ENCODE measurements at places on chromosomes 7 and 10. TPM values are rescaled to one million over a fixed set of nuclear protein-coding genes. Genes with fewer than 3 reads are reported as not detected.
A peak's percentile ranks its signal among the peaks of the same experiment; 100 is the strongest.

Gene LRIT1
- total RNA-seq, result not detected

- no peaks in the 10 kb centered on the region for H3K36me3 ChIP-seq
- no peak for DNase-seq
- H3K4me1 ChIP-seq, result no peaks in the 10 kb centered on the region
- no peak overlapping the region for H3K4me3 ChIP-seq
- peaks cover 1% of the 10 kb centered on the region for H3K27me3 ChIP-seq
Observed at GRCh38 chr10:69792341-69792740, 9.4 kb upstream of the COL13A1 start.

GRCh38 chr10:103153302-103154197, 39.5 kb downstream of the NT5C2 start:
- H3K27ac ChIP-seq, result no peak overlapping the region
- DNase-seq, result no peak
- peaks cover 23% of the 10 kb centered on the region for H3K4me1 ChIP-seq
- no peak overlapping the region for H3K4me3 ChIP-seq
- H3K27me3 ChIP-seq, result no peaks in the 10 kb centered on the region

DNA sequence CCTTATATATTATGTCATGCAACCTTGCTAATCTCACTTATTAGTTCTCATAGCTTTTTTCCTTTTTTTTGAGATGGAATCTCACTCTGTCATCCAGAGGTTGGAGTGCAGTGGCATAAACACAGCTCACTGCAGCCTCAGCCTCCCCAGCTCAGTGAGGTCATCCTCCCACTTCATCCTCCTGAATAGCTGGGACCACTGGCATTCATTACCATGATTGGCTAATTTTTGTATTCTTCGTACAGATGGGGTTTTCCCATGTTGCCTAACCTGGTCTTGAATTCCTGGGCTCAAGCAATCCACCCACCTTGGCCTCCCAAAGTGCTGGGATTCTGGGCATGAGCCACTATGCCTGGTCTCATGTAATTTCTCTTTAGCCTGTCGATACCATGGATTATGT, 89.1 kb upstream of the TRIM24 start:
- H3K4me1 ChIP-seq, result no peaks in the 10 kb centered on the region
- H3K27ac ChIP-seq, result no peak overlapping the region
- H3K4me3 ChIP-seq, result no peak overlapping the region
- H3K27me3 ChIP-seq, result no peaks in the 10 kb centered on the region
- H3K36me3 ChIP-seq, result no peaks in the 10 kb centered on the region
- DNase-seq, result no peak

GRCh38 chr7:90897961-90898469, 301.9 kb downstream of the CDK14 start:
- H3K27me3 ChIP-seq, result no peaks in the 10 kb centered on the region
- no peaks in the 10 kb centered on the region for H3K36me3 ChIP-seq
- H3K4me3 ChIP-seq, result no peak overlapping the region
- no peak overlapping the region for H3K27ac ChIP-seq

DNA sequence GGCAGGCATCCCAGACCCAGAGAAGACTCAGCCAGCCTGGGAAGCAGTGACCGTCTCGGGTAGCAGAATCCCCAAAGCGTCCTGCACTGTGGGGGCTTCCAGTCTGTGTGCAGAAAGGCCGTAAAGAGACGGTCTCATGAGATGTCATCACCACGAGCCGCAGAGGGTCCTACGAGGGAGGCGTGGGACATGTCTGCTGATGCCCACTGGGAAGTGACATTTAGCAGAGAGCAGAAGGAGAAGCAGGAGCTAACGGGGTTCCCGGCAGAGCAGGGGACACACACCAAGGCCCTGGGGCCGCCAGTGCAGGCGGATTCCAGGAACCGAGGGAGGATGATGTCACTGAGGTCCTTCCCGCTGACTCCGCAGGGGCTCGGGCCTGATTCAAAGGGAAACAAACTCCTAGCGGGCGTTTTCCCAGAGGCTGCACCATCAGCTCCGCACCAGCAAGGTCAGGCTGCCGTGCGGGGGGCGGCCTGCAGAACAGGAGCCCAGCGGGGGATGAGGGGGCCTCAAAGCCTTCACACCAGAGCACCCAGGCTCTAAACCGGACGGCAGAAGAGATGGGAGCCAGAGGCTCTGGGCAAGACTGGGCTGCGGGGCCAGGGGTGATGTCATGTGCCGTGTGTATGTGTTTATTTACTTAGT, 85.4 kb upstream of the PDGFA start:
- no peaks in the 10 kb centered on the region for H3K27me3 ChIP-seq
- H3K36me3 ChIP-seq, result peaks cover 1% of the 10 kb centered on the region
- no peak for DNase-seq
- peaks cover 6% of the 10 kb centered on the region for H3K4me1 ChIP-seq
- H3K27ac ChIP-seq, result no peak overlapping the region

- H3K4me3 ChIP-seq, result no peak overlapping the region
- no peaks in the 10 kb centered on the region for H3K4me1 ChIP-seq
- no peaks in the 10 kb centered on the region for H3K36me3 ChIP-seq
- DNase-seq, result no peak
- H3K27me3 ChIP-seq, result no peaks in the 10 kb centered on the region
- no peak overlapping the region for H3K27ac ChIP-seq
Observed at GRCh38 chr7:69429911-69430383, 168.3 kb upstream of the AUTS2 start.

Gene SYT15B
- total RNA-seq, result 0.11 TPM

Gene HPS1
- total RNA-seq, result 39.9 TPM

GRCh38 chr10:129024046-129024445, 443.0 kb upstream of the MGMT start:
- no peak for DNase-seq
- H3K4me3 ChIP-seq, result no peak overlapping the region
- H3K27ac ChIP-seq, result no peak overlapping the region
- H3K4me1 ChIP-seq, result no peaks in the 10 kb centered on the region
- no peaks in the 10 kb centered on the region for H3K27me3 ChIP-seq

- H3K36me3 ChIP-seq, result no peaks in the 10 kb centered on the region
- no peaks in the 10 kb centered on the region for H3K4me1 ChIP-seq
- H3K4me3 ChIP-seq, result no peak overlapping the region
- H3K27ac ChIP-seq, result no peak overlapping the region
Observed at GRCh38 chr10:131085091-131085860, 226.2 kb downstream of the TCERG1L start.

DNA sequence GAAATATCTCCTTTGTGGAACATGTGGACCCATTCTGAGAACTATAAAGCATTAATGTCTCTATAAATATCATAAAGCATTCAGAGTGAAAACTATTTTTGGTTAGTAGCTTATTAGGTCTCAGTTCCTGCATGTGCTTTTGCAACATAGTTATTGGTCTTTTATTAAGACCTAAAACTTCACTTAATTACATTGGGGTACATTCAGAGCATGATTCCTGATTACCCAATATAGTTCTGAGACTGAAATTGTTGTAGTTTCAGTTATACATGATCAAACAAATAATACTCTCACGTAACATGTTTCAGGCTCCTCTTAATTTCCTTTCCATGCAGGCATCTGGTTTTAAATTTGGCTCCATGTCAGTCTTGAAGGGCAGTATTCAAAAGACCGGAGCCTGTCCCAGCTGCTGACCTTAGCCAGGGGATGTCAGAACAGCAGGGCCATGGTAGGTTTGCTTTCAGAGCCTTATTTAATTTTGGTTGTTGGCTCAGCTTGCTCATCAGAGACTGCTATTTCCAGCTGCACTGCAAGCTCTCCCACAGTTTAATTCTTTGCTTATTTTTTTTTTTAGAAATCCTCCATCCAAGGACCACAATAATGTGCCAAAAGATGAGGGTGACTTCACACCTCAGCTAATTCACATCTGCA, 447.8 kb upstream of the FZD8 start:
- DNase-seq, result no peak
- no peaks in the 10 kb centered on the region for H3K4me1 ChIP-seq
- H3K27ac ChIP-seq, result no peak overlapping the region
- no peak overlapping the region for H3K4me3 ChIP-seq
- no peaks in the 10 kb centered on the region for H3K36me3 ChIP-seq

- no peak for DNase-seq
- no peak overlapping the region for H3K27ac ChIP-seq
- H3K4me1 ChIP-seq, result peaks cover 16% of the 10 kb centered on the region
Observed at GRCh38 chr7:24836084-24836483, 78.8 kb upstream of the GSDME start.

GRCh38 chr7:115410972-115411686, 489.2 kb downstream of the MDFIC start:
- H3K36me3 ChIP-seq, result no peaks in the 10 kb centered on the region
- DNase-seq, result no peak
- H3K27ac ChIP-seq, result no peak overlapping the region

DNA sequence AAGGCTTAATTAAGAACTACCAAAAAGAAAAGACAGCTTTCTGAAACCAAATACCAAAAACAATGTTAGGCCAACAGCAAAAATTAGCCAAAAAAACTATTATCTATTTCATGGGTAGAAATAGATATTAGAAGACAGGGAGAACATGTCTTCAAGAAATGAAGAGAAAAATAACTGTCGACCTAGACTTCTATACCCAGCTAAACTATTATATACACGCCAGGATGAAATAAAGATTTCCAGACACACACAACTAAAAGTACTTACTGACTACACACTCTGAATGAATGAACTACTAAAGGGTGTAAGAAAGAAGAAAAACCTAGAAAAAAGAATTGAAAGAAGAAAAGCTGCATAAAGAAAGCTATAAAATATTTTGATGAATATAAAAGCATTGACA, 11.5 kb upstream of the CDHR3 start:
- H3K27me3 ChIP-seq, result no peaks in the 10 kb centered on the region
- DNase-seq, result no peak
- no peaks in the 10 kb centered on the region for H3K4me1 ChIP-seq

- H3K27me3 ChIP-seq, result no peaks in the 10 kb centered on the region
- no peaks in the 10 kb centered on the region for H3K36me3 ChIP-seq
- no peak overlapping the region for H3K4me3 ChIP-seq
Observed at GRCh38 chr7:93036149-93036640, 81.6 kb downstream of the SAMD9 start.

DNA sequence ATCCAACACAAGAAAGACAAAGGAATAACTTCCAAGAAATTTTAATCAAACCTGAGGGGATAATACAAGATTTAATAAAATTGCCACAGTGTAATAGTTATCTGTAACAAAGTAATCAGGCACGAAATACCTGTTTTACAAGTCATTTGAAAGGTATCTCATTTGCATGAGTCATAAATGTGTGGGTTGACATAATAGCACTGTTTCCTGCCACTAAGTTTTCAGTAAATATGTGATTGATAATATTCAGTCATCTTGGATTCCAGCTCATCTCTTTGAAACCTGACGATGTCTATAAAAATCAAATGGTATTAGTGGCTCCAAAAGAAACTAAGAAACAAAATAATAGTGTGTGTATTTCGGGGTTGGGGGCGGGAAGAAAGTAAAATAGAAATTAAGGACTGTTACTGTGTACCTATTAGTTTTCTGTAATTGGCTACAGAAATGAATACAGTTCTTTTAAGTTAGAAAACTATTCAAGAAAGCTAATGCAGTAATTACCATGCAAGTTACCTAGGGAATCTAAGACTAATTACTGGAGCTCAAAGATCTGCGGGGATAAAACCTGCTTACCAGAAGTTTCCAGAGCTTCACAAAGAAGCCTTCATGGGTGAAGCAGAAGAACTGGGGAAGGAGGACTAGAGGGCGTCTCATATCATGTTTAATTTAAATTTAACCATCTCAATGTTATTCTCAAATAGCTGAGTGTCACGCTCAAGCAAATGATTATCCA, 100.7 kb downstream of the ST8SIA6 start:
- H3K4me3 ChIP-seq, result no peak overlapping the region
- no peaks in the 10 kb centered on the region for H3K36me3 ChIP-seq
- no peaks in the 10 kb centered on the region for H3K27me3 ChIP-seq
- no peak for DNase-seq
- H3K4me1 ChIP-seq, result peaks cover 22% of the 10 kb centered on the region

DNA sequence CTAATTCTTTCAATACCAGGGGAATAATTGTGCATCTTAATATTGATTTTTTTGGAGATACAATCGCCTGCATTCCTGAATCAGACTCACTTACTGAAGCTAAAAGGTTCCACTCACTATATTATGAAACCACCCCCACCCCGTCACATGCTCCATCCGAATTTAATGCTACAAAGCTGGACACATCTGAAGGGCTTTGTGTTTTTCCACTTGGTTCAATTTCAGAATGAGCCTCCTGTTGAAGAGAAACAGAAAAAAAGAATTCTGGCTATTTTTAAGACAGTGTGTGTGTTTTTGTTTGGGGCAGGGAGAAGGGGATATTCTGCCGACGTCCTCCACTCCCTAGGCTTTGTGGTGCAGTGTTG, 165.5 kb upstream of the TBX20 start:
- H3K36me3 ChIP-seq, result no peaks in the 10 kb centered on the region
- H3K4me1 ChIP-seq, result no peaks in the 10 kb centered on the region
- DNase-seq, result no peak
- H3K4me3 ChIP-seq, result no peak overlapping the region
- no peak overlapping the region for H3K27ac ChIP-seq

- H3K27ac ChIP-seq, result peak within 1 kb of the TSS; percentile 89
- H3K4me3 ChIP-seq, result peak within 1 kb of the TSS; percentile 78
- H3K36me3 ChIP-seq, result 0 out of 2 replicates have a peak, but pooled peaks cover 3% of the 10 kb centered on the region
- H3K4me1 ChIP-seq, result peaks cover 13% of the 10 kb centered on the region
- DNase-seq, result peak; percentile 90
Observed at GRCh38 chr10:119650692-119651513, at the start of gene BAG3. Gene BAG3 (plus strand): TSS chr10:119651380. CDS start chr10:119651676, 296 bp downstream.

DNA sequence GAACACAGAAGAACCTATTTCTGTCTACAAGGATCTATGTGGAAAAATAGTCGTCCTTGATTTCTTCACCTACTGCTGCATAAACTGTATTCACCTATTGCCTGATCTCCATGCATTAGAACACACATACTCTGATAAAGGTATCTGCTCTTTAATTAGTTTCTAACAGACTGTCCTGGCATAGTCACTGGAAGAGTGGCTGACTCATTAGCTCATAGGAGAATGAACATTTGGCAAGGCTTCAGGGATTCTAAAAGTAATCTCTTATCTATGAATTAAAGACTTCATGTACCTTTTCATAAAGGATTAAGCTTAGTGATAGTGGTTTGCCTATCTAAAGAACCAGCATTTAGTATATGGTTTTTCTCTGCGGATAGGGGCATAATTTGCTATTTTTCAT, 4.1 kb downstream of the NHLRC2 start:
- no peak for DNase-seq
- no peak overlapping the region for H3K4me3 ChIP-seq
- H3K27ac ChIP-seq, result no peak overlapping the region

DNA sequence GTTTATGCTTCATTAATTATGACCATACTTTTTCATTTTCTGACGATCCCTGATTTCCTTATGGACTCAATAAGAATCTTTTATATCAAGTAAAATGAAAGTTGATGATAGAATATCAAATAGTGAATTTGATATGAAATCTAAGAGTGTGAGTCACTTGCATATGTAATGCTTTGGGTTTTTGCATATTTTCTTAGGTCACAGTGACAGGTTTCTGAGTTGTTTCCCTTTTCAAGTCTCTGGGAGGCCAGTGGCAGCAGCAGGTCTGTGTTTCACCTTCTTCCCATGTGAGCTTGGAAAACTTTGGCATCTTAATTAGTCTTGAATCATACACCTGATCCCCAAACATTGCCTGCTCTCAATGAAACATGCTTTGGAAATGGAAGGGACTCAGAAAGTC, 34.7 kb upstream of the GJD4 start:
- peaks cover 5% of the 10 kb centered on the region for H3K36me3 ChIP-seq
- H3K27me3 ChIP-seq, result no peaks in the 10 kb centered on the region
- DNase-seq, result no peak
- no peaks in the 10 kb centered on the region for H3K4me1 ChIP-seq

Data from Caco-2 (cell line).